Activated naive CD4-positive, alpha-beta T cell treated with anti-CD3 and anti-CD28 coated beads, Interleukin-2, amount 10 ng/mL, durations not matched to agents 7 days and 5 days (primary cell): ENCODE measurements at places on chromosomes 2 and 18.

DNA sequence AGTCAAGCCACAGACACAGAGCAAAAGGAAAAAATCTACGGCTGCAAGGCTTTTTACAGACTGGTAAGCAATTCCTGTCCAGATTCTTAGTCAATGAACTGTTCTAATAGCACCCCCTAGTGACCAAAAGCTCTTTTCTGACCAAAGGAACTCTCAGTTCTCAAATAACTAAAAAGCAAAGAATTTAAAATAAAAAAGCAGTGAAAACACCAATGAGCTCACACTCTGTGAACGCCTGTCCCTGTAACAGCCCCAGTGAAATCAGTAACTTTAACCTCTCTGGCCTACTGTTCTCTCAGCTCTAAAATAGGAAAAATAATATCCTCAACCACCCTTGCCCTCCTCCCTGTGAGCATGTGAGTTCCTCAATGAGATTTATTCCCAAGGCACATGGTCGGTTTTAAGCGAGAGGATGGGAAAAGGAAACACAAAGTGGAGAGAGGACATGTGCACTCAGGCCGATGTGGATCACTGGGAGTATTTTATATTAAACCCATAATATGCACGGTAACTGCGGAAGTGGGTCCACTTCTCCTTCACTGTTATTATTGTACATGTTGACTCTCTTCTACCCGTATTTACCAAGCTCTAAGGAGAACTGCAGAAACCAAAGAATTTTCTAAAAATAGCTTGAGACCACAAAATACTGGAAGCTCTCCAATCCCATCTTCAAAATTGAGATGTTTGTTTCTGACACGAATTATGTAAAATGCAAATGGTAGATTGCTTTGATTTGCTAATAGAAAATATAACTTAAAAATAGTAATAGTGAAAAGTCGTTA lies 128.5 kb downstream of the STK39 start:
- DNase-seq = no peak

GRCh38 chr18:13703899-13704298 lies 22.5 kb downstream of the FAM210A start:
- no peak for DNase-seq

- DNase-seq = no peak
These were observed 324.0 kb upstream of the UBE2E3 start for GRCh38 chr2:180656455-180656847.

- no peak for DNase-seq
These were observed 1160.4 kb upstream of the ZEB2 start for GRCh38 chr2:145680276-145680675.

GRCh38 chr18:76102156-76102555 lies 392.9 kb downstream of the ZNF516 start:
- DNase-seq = no peak
